ENCODE measurements at places on chromosomes 7 and 10.

DNA sequence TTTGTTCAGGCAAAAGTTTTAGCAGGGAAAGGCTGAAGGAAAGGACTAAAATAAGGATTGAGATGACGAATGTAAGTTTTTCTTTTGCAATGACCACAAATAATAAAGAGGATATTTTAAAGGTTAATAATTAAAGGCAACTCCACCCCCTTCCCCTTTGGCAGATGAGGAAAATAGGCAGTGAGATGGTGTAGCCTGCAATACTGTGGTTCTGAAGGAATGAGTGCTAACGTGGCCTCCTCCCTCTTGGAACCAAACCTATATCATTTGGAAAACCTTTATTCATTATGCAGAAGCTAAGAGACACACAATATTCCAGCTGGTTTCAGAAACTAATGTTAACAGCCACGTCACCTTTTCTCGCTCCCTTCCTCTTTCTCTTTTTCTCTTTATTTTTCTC is 70.9 kb upstream of the COL1A2 start:
- DNase-seq, result no peak

DNA sequence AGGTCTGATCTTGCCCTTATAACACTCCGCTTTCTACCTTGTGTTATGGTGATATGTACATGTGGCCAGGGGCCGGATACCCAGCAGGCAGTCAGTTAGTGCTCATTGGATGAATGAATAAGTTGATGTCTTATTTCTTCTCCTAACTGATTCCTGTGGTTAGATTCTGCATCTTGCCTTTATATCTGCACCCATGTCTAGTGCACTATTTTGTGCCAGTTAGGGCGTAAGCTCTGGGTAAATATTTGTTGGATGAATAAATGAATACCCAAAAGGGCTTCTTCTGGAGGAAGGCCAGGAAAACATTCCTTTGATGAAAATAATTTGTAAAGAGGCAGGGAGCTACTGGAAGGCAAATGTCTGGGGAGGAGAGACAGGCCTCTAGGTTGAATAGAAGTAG is 148.2 kb downstream of the CHN2 start:
- DNase-seq, result no peak

DNA sequence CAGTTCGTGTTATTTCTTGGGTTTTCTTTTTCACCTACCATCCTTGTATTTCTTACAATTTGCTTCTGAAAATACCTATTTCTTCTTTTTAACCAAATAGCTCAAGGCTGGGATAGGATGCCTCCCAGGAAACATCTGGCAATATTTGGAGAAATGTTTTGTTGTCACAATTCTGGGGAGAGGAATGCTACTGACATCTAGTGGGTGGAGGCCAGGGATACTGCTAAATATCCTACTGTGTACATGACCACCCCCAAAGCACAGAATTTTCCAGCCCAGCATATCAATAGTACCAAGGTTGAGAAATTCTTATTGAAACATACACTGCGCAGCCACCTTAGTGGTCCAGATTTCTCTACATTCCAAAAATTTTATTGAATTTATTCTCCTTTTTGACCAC is 55.5 kb downstream of the CNTNAP2 start:
- no peak for DNase-seq

GRCh38 chr10:18400201-18400905 is 251.0 kb downstream of the NSUN6 start:
- DNase-seq, result no peak

DNA sequence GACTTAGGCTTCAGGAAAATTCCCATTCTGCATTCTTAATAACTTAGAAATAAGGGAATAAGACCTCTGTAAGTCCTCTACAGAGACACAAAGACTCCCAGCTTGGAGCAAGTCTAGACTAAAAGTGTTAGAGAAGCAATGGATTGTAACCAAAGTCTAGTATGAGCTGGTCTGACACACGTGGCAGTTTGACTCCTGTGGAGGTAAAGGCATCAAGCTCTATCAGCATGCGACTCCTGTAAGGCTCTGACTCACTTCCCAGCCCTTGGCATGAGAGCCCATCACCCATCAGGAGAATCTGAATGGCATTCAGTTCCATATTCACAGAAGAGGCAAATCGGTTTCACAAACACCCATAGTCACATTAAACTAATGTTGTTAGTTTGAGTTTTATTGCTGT is 4.4 kb upstream of the VSTM4 start:
- no peak for DNase-seq

- no peak for DNase-seq
These were observed 11.3 kb downstream of the TNS3 start for GRCh38 chr7:47570649-47571050.

DNA sequence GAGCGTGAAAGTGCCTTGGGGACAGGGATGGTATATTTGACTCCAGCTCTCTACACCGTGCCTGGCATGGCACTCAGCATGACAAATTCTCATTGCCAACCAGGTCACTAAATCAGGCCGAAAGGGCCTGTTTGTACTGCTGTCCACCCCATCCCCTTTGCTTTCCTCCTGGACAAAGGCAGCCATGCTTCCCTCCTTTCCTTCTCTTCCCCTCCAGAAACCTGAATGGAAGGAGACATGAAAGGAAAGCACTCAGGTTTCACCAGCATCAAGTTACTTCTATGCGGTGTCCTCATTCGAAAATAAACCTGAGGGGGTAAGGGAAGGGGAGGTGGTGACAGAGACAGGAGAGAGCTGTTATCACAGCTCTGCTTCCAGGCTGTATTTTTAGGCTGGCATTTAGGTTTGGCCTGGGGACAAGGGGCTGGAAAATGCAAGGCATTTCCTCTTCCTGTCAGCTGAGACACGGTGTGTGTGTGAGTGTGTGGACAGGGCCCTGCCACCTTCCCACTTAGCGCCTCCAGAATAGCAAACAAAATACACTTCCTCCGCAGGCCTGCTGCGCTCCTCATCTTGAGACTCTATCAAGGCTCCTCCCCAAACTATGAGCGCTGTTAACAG is 79.9 kb upstream of the COL13A1 start:
- no peak for DNase-seq

DNA sequence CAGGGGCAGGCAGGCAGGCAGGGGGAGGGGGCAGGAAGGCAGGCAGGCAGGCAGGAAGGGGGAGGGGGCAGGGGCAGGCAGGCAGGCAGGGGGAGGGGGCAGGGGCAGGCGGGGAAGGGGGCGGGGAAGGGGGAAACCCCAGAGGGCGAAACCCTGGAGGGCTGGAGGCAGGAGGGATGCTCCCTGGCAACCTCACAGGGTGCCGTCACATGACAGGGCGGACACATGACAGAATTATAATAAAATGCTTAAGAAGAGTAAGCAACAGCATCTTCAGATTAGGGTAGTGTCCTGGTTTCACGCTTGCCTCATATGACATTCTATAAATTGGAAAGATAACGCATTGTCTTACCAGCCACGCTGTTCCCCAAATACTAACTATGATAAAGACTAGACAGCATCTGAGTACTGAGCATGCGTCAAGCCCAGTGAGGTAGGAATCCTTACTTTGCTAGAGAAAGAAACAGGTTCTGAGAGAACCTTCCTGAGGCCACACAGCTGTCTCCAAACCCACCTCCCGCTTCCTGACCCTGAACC is 131.6 kb downstream of the DIP2C start:
- peak; percentile 23 for DNase-seq

GRCh38 chr7:156668130-156668741 is 27.7 kb downstream of the RNF32 start:
- DNase-seq, result no peak

DNA sequence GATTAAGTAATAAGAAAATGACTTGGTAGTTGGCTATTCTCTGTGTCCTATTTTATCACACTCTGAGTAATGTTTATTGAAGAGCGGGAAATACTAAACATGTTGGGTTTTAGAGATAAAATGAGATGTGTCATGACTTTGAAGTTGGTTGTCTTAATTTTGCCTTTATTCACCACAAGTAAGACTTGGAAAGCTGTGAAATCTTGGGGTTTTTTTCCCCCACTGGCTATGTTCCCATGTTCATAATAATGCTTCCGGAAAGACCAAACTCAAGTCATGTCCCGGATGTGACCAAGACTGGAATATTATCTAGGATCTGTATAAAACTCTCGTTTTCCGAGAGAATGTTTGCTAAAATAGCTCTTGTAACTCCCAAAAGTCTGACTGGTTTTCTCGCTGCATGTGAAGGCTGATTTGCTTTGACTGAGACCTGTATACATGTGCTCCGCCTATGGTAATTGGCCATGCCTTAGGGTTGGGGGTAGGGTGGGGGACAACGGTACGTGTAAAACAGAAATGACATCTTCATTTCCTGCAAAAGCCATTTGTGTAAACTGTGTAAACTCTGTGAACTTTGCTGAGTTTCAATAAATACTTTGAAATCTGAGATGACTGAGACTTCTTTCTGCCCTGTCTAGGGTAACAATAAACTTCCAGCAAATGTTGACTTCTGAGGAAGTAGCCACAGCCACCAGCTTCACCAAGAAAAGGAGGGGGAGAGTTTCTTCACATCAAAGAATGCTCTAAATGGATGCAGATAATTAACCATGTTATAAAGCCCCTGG is 169.6 kb downstream of the ZNF365 start:
- no peak for DNase-seq

GRCh38 chr10:84469470-84469869 is 141.1 kb downstream of the CCSER2 start:
- no peak for DNase-seq

- DNase-seq, result no peak
These were observed 254.6 kb downstream of the OTUD1 start for GRCh38 chr10:23693501-23693901.

DNA sequence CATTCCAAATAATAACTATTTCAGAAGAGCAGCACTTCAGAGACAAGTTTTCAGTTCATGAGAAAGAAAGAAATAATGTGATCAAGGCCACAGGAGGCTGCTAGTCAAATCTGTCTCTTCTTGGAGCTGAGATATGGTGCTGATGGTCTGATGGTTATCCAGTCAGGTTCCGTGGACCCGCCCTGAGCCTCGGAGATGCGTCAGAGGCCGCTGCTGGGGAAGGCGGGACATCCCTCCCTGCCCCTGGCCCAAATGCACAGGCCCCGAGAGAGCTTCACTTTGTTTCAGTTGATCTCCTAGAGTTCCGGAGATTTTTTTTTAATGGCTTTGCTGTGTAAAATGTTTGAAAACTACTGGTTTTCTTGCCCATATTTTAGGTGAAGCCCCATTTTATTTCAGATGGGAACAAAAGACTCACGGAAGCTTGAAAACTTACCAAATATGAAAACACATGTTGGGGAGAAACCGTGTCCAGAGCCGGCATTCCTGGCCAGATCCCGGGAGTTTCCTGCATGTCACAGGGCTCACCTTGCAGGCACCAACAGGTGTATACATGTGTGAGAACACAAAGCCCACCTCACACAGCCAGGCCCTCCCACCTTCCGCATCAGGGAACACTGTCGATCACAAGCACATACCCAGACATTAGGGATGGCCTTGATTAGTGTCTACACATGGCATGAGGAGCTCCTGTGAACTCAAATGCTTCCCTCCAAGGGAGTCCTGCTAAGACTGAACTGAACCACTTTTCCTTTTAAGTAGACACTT is 499.0 kb downstream of the TCERG1L start:
- DNase-seq, result no peak

DNA sequence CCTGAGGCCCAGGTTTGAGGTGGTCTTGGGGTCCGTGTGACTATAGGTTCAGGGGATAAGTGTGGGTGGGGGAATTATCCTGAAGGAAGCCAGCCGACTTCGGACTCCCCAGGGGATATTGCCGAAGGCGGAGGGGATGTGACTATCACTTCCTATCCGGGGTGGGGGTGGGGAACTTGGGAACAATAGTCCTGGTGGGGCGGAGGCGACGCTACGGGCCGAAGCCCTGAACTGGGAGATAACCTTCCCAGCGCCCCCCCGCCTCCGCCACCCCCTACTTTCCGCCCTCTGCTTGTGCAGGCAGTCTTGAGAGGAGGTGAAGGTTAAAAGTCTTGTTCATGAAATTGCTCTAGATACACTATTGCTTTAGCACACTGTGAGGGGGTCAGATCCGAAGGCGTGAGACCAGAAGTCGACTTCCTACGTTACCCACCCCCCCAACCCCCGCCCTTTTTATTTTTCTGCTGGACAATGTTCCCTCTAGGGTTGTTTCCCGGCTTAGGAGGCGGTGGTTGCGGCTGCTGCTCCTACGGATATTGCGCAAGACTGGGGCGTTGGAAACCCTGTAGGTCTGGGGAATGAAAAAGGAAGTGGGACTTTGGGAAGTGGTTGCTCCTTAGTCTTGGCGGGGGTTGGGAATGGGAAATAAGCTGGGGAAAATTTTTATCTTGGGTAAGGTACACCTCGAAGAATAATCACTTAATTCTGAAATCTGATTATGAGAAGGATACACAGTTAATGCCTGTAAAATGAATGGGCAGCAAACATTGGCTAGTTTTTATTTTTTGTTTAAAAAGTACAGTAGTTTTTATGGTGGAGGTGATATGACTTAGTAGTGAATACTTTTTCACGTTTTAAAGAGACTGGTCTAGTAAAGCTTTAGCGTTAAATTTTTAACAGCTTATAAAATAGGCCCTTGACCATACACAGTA is 1.5 kb downstream of the PTPN12 start:
- DNase-seq, result no peak

GRCh38 chr7:157569967-157570366 is 233.2 kb downstream of the DNAJB6 start:
- no peak for DNase-seq

DNA sequence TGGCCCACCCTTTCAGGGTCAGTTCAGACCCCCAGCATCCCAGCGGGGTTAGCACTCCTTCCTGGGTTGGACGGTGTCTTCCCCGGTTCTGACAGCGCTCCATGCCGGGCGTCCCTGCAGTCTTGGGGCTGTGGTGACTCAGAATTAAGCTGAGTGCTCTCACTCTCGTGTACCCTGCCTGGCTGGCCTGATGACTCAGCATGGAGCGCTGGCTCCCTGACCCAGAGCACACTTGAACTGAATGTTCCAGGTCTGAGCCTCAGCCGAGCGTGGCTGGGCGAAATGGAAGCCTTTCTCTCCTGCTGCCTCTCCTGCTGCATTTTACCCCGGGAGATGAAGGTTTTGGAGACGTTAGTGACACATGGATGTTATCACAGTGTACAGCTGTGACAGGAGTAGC is 7.1 kb downstream of the BAG3 start:
- DNase-seq, result no peak

DNA sequence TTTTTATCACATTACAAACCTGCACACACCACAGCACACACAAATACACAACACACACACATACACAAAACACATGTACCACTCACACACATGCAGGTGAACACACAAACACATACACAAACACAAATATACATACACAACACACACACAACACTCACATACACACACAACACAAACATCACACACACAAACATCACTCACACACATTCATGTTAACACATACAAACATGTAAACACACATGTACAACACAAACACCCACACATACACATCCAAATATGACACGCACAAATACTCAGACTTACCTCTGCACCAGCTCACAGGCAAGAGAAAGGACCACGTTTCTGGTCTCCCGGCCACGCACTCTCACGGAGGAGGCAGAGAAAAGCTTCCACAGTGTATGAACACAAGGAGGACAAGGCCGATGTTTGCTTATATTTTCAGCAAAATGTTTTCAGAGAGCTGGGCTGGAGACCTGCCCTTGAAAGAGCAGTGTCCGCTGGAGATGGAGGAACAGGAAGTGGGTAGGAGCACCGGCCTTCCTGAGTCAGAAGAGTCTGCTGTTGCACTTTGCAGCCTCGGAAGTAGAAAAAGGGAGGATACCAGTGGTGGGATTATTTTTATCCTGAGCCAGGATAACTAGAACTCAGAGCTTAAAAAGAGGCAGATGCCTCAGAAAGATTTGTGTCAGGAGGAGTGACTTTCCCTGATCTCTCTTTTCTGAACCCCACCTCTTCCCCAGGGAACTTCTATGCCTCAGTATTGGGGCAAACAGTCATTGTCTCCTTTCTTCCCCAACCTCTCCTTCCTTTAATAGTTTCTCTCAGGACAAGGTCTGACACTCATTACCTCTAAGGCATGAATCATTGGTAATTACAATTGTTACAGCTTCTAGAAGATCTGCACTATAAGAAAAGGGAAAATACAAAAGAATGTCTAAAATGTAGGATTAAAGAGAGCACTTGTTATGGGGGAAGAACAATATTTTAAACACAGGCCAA is at the start of gene GIMAP6:
TSS of gene GIMAP6 (minus strand) at position 520 of the 999 bp plus-strand sequence. CDS start 2,243 bp downstream, outside the sequence.
- peak; percentile 10 for DNase-seq
